ENCODE measurements at places on chromosomes 1 and 21.

- DNase-seq: no peak
Measured at GRCh38 chr1:98931128-98931835, 73.4 kb downstream of the PLPPR5 start.

DNA sequence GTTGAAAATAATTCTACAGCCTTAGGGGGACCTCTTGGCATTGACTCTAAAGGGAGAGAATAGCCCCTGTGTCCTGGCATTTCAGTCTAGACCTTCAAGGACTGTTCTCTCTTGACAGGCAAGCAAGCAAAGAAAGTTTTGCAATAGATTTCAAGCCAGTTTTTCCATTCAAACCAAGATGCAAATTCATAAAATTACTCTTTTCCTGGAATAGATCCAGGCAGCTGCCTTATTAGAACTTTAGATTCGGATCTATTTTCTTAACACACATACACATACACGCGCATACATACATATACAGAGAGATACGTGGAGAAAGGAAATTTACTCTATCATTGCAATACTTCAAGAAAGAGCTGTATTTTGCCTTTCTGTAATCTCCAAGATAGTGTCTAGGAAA lies 129.4 kb downstream of the EDEM3 start:
- no peak for DNase-seq

GRCh38 chr1:39863177-39863576 lies 20.1 kb downstream of the TRIT1 start:
- no peak for DNase-seq

- DNase-seq: no peak
Measured at GRCh38 chr1:11179125-11179524, 10.0 kb upstream of the ANGPTL7 start.

DNA sequence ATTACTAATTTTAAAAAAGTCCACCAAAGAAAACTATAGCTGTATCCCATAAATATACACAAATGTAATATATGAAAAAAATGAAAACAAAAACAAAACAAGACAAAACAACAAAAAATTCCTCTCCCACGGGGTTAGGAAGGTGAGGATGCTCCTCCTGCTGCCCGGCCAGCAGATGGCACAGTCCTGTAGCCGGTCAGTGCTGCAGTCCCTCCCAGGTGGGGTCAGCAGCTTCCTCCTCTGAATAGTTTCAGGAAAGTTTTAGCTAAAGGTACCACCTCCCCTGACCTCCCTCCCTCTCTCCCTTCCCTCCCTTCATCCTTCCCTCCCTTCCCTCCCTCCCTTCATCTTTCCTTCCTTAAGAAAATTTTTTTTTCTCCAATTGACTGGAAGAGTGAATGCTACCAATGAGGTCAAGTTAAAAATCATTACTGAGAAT lies 67.8 kb upstream of the BCL10 start:
- no peak for DNase-seq

- DNase-seq: no peak
Measured at GRCh38 chr1:119974013-119974412, 77.7 kb upstream of the ADAM30 start.

- DNase-seq: no peak
Measured at GRCh38 chr1:232767305-232768074, 37.7 kb upstream of the MAP10 start.

DNA sequence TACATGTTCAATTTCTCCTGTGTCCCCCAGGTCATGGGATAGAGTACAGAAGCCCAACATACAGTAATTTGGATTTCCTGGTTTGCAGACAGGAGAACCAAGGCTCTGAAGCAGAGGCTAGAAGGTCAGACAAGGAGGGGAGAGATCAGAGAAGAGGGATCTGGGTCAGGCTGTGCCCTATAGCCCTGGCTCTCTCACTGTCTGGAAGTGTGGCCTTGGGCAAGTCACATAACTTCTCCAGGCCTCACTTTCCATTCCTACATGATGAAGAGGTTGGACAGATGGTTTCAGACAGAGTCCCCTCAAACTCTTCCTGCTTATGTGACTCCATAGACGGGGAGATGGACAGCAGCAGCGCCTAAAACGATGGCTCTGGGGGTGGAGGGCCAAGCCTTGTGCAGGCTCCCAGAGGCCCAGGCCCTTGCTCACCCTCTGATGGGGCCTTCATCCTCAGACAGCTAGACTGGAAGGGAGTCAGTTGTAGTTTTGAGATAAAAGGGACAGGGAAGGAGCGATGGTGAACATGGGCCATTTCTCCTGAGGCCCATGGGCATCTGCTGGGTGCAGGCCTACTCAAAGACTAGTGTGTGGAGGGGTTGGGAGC lies 2.9 kb downstream of the TRIM62 start:
- DNase-seq: no peak
